CD4-positive, alpha-beta T cell treated with Interleukin-4 for 1 hour (primary cell): ENCODE measurements at places on chromosomes 13 and 19.

- no peak for DNase-seq
Observed at GRCh38 chr19:15445227-15445605, 4.5 kb downstream of the WIZ start.

DNA sequence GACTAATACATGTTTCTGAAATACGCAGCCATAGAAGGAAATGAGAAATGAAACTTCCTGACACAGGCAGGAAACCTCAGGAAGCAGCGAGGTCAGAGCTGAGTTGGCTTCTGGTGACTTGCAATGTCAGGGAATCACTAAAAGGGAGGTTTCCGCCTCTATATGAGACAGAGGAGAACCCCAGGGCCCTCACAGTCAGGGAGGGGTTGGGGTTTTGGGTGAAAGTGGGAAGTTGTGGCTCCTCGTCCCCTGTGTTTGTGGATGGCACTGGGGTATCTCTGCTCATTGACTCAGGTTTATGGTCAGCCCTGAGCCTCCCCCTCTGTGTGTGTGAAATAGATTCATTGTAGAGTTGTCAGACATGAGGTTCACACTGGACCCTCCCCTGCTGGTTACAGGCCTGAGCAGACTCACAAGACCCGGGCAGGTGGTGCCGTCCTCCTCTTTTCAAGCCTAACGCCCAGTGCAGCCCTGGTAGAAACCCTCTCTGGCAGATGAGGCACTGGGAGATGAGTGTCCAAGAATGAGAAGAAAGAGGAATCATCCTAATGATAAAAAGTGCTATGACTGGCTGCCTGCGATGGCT, 5.5 kb upstream of the LILRA6 start:
- DNase-seq, result peak; percentile 25

DNA sequence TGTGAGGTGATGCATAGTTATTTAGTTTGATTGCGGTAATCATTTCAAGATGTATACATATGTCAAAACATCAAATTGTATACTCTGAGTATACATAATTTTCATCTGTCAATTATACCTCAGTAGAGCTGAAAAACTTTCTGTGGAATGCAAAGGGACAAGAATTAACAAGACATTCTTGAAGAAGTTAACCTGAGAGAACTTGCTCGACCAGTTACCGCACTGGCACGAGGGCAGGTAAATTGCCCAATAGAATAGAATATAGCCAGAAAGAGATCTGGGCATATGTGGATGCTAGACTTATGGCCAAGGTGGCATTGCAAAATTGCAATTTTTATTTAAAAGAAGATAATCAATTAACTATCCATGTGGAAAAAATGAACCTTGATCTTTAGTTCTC, 42.3 kb upstream of the GJB6 start:
- DNase-seq, result no peak

- no peak for DNase-seq
Observed at GRCh38 chr19:49957262-49957915, 3.6 kb downstream of the SIGLEC11 start.

DNA sequence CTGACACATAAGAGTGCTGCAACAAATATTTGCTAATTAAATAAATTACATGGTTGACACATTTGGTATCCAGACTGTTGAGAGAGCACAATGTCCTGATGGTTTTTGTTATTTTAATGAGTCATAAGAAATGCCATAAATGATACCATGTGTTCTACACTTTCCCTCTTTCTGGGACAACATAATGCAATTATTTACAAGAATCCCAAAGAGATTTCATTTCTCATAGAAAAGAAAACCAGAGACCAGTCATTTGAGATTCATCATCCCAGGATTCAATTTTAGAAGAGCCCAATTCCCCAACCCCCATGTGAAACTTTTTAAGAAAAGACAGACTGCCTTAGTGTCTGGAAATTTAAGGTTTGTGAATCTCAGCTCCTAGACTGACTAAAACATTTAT, 399.6 kb downstream of the DCT start:
- DNase-seq, result no peak

- peak; percentile 84 for DNase-seq
Observed at GRCh38 chr19:16367261-16367683, 42.6 kb downstream of the KLF2 start.

DNA sequence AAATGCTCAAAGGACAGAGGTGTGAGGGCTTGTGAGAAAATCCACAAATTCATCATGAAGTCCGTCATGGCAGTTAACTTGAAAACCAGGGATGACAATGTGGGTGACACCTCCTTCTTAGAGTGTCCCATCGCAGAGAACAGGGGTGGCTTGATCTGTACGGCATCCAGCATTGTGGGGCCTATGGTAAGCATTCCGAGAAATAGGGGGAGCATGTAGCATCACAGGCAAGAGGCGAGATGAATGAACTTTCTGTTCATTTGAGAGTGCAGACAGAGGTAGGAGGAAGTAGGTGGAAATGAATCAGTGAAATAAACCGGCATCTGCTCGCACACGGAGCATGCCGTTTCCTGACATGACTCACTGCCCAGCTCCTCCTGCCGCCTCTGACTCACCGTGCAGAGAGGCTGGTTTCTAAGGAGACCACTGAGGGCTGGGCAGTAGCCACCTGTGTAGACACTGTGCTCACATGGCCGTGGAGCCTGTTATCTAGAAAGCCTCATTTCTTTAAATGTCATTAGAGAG, 339.0 kb downstream of the RFC3 start:
- peak; percentile 14 for DNase-seq

- DNase-seq, result no peak
Observed at GRCh38 chr13:26867451-26868091, 107.0 kb upstream of the GPR12 start.
